ENCODE measurements at places on chromosomes 12 and 14.

DNA sequence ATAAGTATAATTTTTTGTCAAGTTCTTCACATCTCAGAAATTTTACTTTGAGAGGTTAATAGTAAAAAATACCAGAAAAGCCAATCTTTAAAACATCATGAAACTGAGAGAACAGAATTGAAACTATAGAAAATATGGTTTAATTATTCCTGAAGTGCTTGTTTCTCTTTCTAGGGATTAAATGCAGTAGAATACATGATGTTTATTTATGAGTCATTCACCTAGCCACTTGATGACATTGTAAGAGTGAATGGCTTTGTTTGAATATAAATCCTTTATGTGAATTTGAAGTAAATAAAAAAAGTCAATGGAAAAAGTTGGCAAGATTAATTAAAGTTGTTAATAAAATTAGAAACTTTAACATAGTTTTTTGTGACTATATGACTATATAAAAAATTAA lies 48.4 kb downstream of the KTN1 start:
- DNase-seq, result no peak

GRCh38 chr12:24840046-24840800 lies 108.7 kb downstream of the BCAT1 start:
- no peak for DNase-seq

- DNase-seq, result no peak
These were observed 413.7 kb upstream of the CCDC196 start for GRCh38 chr14:66072190-66073084.

- DNase-seq, result no peak
These were observed 4.2 kb downstream of the ATP2B1 start for GRCh38 chr12:89704457-89704856.

- DNase-seq, result no peak
These were observed 14.2 kb downstream of the TRPV4 start for GRCh38 chr12:109818905-109819500.

GRCh38 chr12:62123721-62124203 lies 136.4 kb upstream of the USP15 start:
- DNase-seq, result no peak

GRCh38 chr12:71749666-71750065 lies 5.0 kb upstream of the RAB21 start:
- DNase-seq, result no peak

- DNase-seq, result no peak
These were observed 1088.8 kb downstream of the FSCB start for GRCh38 chr14:43418324-43418723.

- no peak for DNase-seq
These were observed 747.2 kb upstream of the TMEM132C start for GRCh38 chr12:127519779-127520178.

GRCh38 chr12:112121780-112122565 lies 3.4 kb upstream of the TRAFD1 start:
- DNase-seq, result no peak

- no peak for DNase-seq
These were observed 1073.6 kb upstream of the TMEM132C start for GRCh38 chr12:127193341-127193740.

DNA sequence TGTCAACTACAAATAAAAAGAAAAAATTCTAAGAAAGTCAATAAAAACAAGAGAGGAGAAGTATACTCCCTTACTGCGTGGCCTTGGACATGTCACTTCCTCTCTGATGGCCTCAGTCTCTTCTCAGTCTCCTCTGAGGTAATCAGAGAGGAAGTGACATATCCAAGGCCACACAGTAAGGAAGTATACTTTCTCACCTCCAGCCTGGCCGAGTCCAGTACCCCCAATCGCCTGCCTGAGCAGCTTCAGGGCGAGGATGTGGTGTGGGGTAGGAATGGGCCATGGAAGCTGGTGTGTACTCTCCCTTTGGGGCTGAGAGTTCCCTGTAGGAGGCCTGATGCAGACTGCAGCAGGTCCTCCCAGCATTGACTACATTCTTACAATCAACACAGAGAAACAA lies 15.8 kb downstream of the VDR start:
- DNase-seq, result no peak

DNA sequence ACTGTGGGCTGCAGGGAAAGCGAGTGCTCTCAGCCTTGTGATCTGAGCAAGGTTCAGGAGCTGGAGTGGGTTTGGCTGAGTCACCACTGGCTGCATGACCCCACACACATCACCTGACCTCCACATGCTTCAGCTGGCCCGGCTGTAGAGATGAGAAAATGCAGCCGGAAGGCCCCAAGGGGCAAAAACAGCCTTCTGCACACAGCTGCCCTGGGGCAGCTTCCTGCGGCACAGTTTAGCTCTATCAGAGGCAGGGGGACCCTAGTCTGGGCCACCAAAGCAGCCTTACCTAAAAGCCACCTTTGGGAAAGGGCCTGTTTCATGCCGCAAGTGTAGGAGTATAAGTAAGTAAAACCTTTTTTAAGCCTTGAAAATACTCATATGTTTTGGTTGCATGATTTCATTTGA lies 123.3 kb downstream of the SSPN start:
- DNase-seq, result no peak

- DNase-seq, result no peak
These were observed 105.2 kb upstream of the EGLN3 start for GRCh38 chr14:34056046-34056445.

DNA sequence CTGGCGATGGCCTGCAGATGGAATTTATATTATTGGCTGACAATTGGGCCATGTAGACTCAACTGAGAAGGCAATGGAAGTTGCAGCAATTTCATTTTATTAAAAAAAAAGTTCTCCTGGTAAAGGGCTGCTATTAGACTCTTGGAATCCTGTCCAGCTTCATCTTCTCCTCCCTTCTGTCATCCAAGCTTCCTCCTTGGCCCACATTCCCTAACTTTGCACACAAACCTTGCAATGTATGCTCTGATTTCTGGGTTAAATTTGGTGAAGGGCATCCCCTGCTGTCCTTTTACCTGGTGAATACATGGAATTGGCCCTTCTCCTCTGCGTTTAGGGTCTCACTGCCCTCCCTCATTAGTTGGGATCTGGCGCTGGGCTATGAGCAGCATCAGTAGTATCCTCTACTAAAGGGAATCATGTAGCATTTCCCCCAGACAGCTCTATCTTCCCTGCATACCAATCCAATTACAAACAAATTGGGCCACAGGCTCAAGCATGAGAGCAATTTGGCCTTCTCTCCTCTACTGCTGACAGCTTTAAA lies 336.9 kb downstream of the BMP4 start:
- no peak for DNase-seq

DNA sequence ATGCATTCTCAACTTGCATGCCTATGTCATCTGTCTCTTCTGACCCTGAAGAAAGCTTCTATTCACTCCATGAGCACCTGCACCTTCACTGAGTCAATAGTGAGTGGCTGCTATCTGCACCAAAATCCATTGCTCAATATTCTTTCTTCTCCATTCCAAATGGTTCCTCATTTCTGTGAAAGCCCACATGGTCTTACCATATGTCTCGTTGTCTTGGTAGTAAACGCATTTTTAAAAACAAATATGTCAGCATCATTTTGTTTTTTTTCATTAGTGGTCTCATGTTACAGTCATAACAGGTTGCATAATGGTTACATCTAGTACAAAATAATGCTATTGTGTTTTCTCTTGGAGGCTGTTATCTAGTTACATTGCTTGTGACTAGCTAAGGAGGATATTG lies 106.9 kb upstream of the CPM start:
- DNase-seq, result no peak

GRCh38 chr14:29579838-29580237 lies 347.8 kb downstream of the PRKD1 start:
- no peak for DNase-seq

GRCh38 chr14:78479127-78479780 lies 309.1 kb downstream of the NRXN3 start:
- no peak for DNase-seq

GRCh38 chr12:122403831-122404230 lies 18.6 kb downstream of the CLIP1 start:
- no peak for DNase-seq

GRCh38 chr12:89413234-89413633 lies 60.9 kb upstream of the DUSP6 start:
- DNase-seq, result no peak

All from effector memory CD8-positive, alpha-beta T cell (primary cell).